ENCODE measurements at places on chromosomes 3 and 15.

DNA sequence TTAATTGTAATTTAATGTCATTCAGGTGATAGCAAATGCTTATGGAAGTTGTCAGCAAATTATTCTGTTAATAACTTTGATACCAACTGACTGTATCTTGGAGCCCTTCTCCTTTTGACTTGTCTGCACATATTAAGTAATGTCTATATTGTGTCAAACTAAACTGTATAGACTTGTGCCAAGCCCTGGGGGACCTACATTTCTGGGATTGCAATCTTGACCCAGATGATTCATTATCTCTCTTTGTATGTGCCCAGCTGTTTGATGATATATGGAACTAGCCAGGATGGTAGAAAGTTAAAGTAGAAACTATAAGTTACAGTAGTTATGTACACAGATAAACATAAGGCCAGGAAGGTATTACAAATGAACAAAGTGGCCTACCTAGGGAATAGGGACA, 402.8 kb upstream of the RARB start:
- DNase-seq = no peak

GRCh38 chr3:184005941-184006507, 11.7 kb downstream of the ABCC5 start:
- no peak for DNase-seq

DNA sequence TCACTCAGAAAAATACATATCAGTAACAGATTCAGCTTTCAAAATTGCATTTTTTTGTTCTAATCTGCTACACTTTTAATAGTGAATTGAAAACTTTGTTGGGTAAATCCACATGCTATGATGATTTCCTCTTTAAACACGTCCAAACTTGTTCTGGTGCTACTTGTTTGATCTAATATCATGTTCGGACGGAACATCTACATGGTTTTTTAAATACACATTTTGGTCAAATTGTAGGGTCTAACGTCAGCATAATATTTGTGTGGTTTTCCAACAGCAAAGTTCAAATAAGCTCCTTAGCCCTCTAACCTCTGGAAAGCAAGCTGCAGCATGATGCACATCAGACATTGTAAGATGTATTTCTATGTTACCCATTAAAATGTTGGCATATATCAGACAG, 98.5 kb upstream of the OSTN start:
- no peak for DNase-seq

GRCh38 chr15:79981831-79982455, 10.9 kb upstream of the BCL2A1 start:
- DNase-seq = no peak

GRCh38 chr15:94206463-94207167, 24.7 kb upstream of the MCTP2 start:
- no peak for DNase-seq

DNA sequence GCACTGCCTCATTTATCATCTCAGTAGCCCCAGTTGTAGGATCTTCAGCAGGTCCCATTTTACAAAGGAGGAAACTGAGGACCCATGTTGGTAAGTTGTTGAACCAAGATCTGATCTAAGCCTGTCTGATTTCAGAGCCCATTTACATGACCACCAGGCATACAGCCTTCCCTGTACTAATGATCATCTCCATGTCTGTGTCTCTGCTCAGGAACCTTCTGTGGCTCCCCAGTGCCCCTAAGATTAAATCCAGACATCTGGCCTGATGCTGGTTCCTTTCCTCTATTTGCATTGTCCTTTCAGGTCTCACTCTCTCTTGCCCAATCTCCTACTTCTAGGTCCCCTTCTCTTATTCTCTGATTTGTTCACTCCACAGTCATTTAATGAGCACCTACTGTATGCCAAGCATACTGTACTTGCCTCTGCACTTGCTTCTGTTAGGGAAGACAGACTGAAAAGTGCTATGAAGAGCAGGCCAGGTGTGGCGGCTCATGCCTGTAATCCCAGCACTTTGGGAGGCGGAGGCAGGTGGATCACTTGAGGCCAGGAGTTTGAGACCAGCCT, 32.4 kb downstream of the ATP2B2 start:
- DNase-seq = no peak

- no peak for DNase-seq
Measured at GRCh38 chr15:88020806-88021205, 235.7 kb downstream of the NTRK3 start.

DNA sequence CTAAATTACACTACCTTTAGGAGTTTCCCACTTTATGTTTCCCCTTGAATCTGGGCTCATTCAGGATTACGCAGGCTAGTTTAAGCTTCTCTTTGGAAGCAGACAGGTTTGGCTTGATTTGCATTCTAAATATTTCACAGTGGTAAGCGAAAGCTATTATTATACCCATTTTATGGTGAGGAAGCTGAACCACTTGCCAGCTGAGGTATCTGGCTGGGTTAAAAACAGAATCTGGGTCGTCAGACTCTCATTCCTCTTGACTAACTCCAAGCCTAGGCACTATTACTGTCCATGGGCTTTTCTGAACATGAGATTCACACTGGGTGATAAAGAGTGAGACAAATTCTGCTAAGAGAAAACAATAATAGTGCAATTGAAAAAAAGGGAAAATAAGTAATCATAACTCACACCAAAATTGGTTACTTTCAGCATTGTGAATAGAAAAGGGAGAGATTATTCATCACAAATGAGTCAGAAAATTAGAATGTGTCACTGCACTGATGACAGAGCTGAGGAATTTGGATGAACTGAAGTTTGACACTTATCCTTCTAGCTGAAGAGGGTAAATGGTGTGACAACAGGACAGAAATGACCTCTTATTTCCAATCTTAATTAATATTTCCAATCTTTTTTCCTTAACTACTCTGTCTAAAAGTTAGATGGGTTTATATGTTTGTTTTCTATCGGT, 211.3 kb downstream of the TIGIT start:
- DNase-seq = no peak
